Kidney capillary endothelial cell (primary cell): ENCODE measurements at places on chromosomes 16 and 17.
A peak's percentile ranks its signal among the peaks of the same experiment; 100 is the strongest.

DNA sequence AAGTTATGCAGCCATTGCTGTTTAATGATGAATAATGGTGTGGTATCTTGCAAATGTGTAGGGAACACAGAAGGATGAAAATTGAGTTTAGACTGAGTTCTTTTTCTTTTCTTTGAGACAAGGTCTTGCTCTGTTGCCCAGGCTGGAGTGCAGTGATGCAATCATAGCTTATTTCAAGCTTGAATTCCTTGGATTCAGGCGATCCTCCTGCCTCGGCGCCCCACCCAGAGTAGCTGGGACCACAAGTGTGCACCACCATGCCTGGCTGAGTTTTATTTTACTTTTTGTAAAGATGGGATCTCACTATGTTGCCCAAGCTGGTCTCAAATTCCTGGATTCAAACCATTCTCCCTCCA, 74.6 kb upstream of the TBC1D3K start:
- no peak for DNase-seq

DNA sequence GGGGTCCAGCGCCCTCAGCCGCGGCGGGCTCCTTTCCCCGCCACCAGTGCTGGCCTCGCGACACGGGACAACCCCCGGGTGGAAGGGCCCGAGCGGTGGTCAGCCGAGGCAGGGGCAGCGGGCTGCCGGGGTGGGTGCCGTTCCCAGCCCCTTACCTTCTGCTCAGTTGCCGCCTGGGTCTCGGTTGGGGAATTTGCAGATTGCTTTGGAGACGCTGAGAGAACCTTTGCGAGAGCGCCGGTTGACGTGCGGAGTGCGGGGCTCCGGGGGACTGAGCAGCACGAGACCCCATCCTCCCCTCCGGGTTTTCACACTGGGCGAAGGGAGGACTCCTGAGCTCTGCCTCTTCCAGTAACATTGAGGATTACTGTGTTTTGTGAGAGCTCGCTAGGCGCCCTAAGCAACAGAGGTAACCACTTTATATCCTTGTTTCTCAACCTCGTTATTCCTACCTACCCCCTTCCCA, 381 bp downstream of the CTNS start:
- DNase-seq, result no peak

GRCh38 chr17:43312011-43312410, 78.2 kb upstream of the RNU2-1 start:
- DNase-seq, result no peak

- peak; percentile 89 for DNase-seq
Measured at GRCh38 chr17:44899074-44899782, at the start of gene EFTUD2. Gene EFTUD2 (minus strand): TSS chr17:44899445. CDS start chr17:44894521, 4,924 bp downstream.

GRCh38 chr17:80836971-80837481, 154.6 kb upstream of the CHMP6 start:
- no peak for DNase-seq

DNA sequence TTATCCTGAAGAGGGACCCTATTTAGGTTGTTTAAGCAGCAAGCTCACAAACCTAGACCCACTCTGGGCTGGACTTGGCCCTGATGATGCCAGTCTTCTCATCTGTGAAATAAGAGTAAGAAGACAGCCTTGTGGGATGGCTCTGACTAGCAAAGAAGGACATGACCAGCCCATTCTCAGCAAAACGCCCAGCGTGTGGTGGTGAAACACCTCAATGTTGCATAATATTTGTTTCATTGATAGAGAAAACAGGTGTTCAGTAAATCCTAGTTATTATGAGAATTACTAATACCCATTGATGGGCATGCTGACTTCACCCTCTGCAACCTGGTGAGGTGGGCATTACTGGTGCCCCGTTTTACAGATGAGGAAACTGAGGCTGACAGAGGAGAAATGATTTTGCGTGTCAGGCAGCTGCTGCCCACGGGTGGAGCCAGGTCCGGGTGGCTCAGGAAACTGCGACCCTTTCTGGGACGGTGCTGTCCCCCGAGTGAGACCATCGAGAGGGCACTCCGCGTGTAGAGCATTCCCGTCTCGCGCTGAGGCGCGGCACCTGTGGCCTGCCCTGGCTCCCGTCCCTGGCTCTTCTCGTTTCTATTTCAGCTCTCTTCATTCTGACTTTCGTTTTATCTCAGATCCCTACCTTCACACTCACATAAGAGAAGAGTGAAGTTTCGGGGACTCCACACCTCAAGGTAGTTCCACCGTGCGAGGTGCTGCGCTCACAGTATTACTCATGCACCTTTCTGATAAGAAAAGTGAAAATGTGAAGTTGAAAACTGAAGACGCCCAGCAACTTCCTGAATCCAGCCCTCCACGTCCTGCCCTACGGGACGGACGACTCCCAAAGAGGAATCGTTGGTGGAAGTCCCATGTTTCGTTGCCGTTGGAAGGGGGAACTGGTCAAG, 48.5 kb downstream of the IRF8 start:
- no peak for DNase-seq

DNA sequence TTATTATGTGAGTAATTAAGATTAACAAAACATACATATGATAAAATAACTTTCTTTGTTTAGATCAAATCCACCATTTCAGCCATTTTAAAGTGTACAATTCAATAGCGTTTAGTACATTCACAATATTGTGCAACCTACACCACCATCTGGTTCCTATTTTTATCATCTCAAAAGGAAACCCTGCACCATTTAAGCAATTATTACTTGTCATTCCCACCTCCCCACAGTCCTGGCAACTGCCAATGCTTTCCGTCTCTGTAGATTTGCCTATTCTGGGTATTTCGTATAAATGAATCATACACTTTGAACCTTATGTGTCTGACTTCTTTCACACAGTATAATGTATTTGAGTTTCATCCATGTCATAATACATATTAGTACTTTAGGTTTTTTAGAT, 162.5 kb upstream of the CNTNAP4 start:
- DNase-seq, result no peak

DNA sequence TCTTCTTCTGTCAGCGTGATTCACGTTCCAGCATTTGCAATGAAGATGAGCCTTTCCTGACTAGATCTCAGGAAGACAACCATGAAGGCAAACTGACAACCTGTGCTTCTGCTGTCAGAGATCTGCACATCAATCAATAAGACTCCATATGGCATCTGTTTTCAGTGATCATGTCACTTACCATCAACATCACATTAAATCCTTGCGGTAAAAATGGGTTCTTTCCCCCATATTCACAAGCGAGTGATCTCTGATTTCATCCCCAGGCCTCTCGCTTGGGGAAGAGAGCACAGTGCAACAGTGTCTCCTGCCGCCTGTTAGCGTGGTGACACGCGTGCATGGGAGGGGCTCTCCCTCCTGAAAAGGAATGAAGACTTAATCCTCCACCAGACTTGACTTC, 11.1 kb downstream of the NACA2 start:
- no peak for DNase-seq

DNA sequence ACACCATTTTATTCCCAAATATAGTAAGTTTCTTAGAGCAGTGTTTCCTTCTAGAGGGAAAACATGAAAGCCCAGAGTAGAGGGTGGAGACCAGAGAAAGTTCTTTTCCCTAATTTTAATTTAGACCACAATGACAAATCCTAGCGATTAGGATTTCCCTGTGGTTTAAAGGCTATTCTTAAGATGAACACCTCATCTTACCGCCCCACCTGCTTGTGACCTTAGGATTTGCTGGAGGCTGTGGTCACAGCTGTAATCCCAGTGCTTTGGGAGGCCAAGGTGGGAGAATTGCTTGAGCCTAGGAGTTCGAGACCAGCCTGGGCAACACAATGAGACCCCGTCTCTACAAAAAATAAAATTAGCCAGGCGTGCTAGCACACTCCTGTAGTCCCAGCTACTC, 51.1 kb downstream of the GPRC5B start:
- no peak for DNase-seq

- no peak for DNase-seq
Measured at GRCh38 chr17:7563115-7563869, 1.6 kb downstream of the SENP3 start.

DNA sequence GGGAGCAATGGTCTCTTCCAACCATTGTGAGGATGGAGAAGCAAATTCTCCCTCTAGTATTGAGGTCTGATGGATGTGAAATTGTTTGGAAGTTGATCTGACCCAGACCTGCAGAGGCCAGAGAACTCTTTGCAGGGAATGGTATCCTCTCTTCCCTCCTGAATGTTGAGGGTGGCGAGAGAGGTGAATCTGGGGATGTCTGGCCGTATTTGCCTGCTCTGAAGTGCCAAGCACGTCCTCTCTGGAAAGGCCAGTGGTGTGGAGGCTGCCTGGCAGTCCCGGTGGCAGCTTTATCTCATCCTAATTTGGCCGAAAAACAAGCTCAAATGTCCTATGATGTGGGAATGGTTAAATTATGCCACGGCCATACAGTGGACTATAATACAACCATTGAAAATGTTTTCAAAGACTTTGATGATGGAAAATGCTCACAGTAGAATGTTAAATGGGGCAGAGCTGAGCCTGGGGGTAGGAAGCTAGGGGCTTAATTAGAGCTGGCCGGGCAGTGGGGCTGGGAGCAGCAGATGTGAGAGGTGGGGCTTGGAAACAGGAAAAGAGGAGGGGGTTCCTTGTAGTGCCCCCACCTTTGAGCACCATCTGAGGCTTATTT, 30.8 kb downstream of the WSCD1 start:
- DNase-seq, result no peak

DNA sequence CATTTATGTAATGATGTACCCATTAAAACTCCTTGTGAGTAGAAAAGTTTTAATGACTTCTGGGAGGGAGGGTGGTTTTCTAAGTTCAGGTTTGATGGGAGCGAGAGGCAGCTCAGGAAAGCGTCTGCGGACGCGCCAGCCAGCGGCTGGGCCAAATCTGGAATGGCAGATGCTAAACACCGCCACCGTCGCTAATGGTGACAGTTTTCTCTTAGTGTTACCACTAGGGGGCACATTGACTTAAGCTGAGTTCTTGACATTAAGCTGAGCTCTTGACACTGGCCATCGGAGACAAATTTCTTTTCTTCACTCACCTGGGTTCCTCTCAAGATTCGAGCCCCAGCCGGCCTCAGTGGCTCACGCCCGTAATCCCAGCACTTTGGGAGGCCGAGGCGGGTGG, 6.7 kb downstream of the TRPV1 start:
- DNase-seq, result peak; percentile 26

GRCh38 chr16:27495191-27495590, 54.5 kb downstream of the GTF3C1 start:
- no peak for DNase-seq

DNA sequence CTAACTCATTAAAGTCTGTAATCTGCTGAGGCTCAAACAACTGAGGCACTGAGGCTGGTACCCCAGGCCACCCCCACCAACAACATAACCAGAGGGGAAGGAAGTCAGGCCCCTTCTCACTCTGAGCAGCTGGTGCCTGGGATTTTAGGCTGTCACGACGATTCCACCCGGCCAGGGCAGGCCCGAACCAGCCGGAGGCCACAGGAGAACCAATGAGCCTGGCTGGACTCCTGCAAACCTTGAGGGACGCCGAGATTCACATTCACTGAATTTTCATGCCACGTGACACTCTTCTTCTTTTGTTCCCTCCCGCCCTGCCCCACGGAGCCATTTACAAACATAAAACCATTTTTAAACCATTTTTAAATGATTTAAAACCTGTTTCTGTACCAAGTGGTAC, 48.1 kb downstream of the RPH3AL start:
- DNase-seq, result no peak

- no peak for DNase-seq
Measured at GRCh38 chr17:57823469-57824401, 26.1 kb downstream of the MRPS23 start.

GRCh38 chr17:66240630-66241029, 11.4 kb upstream of the APOH start:
- DNase-seq, result peak; percentile 38

GRCh38 chr17:75694536-75694935, 26.7 kb upstream of the ITGB4 start:
- no peak for DNase-seq

DNA sequence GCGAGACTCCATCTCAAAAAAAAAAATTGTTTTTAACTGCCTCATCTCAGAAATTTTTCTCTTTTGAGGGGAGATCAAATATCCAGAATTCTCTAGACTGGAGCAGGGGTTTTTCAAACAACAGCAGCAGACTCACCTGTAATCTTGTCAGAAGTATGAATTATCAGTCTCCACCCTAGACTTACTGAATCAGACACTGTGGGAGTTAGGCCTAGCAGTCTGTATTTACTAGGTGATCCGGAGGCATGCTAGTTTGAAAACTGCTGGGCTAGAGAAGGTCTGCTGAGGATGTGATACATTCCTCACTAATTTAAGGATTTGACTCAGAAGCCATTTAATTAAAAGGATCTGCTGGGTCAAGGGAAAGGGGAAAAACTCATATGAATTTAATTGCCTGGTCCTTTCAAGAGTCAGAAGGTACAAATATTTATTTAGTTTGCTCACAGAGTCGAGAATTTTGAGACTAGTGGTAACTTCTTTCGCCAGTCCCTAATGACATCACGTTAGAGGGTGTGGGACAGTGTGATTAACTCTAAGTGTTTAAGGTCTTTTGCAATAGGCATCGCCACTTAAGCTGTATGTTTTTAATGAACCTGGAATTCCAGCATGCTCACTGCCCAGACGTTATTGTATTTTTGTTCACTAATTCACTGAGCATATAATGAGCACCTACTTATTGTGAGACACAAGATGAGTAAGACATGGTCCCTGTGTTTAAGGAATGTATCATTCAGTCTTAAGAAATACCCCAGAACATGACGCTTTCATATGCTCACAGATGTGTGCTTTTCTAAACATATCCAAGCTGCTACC, 14.2 kb downstream of the ATP6V0A1 start:
- DNase-seq, result no peak

DNA sequence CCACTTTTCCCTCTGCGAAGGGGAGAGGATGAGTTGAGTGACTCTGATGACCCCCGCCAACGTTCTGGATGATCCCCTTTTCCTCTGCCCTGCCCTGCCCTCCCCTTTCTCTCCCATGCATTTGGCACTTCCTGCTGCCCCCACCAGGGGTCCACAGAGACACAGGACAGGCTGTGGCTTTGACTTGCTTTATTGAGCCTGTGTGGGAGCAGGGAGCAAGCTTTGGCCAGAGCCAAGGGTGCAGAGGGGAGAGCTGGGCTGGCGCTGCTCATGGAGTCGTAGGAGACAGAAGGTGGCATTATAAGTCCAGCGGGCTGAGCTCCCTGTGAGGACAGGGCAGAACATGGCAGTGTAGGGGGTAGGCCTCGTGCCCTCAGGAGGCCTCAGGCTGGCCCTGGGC, 1.6 kb downstream of the PPY start:
- no peak for DNase-seq

- DNase-seq, result no peak
Measured at GRCh38 chr17:4557626-4558346, 2.6 kb downstream of the GGT6 start.
